ENCODE measurements at places on chromosomes 2 and 18.

DNA sequence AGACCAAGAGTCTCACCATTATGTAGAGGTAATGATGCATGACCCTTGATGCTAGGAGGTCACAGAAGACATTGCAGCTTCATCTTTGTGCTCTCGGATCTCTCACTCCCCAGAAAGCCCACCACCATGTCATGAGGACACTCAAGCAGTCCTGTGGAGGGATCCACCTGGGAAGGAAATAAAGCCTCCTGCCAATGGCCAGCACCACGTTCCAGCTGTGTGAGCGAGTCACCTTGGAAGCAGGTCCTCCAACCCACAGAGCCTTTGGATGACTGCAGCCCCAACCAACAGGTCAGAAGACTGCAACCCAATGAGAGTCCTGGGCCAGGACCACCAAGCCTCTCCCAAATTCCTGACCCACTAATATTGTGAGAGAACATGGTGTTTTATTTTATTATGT, 38.4 kb downstream of the CYP26B1 start:
- DNase-seq: no peak

- no peak for DNase-seq
These were observed 239.8 kb downstream of the EN1 start for GRCh38 chr2:118607641-118608040.

- DNase-seq: no peak
These were observed 173.2 kb upstream of the CREB1 start for GRCh38 chr2:207356567-207356966.

- DNase-seq: no peak
These were observed 107.7 kb upstream of the MCFD2 start for GRCh38 chr2:47023332-47023731.

- DNase-seq: no peak
These were observed 85.7 kb downstream of the COPS8 start for GRCh38 chr2:237171396-237171795.

- DNase-seq: no peak
These were observed 57.6 kb upstream of the SERTAD2 start for GRCh38 chr2:64711252-64711800.

GRCh38 chr2:238287737-238288649, at the start of gene PER2:
Gene PER2 (minus strand): TSS chr2:238288610. CDS start chr2:238277936, 10,674 bp downstream.
- DNase-seq: no peak

GRCh38 chr2:227848586-227848985, 22.8 kb upstream of the DAW1 start:
- DNase-seq: no peak

GRCh38 chr2:151315381-151315903, 26.0 kb upstream of the NMI start:
- DNase-seq: no peak

GRCh38 chr2:50402654-50402960, 629.3 kb downstream of the NRXN1 start:
- no peak for DNase-seq

DNA sequence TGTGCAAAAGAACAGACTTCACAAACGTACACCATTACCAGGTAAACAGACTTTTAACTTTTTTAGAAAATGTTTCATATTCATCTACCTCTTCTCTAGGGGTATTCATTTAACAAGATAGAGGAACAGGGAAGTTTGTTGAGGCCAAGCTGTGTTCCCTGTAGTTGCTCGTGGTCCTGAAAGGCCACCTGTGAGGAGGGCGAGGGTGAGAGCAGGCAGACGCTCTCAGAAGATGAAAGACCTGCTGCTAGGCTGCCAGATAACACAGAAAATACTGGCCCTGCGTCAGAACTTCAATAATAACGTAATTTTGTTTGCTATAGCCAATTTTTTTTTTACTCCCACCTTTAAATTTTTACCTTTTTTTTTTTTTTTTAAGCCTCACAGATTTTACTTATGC, 42.0 kb downstream of the SOCS6 start:
- DNase-seq: no peak

DNA sequence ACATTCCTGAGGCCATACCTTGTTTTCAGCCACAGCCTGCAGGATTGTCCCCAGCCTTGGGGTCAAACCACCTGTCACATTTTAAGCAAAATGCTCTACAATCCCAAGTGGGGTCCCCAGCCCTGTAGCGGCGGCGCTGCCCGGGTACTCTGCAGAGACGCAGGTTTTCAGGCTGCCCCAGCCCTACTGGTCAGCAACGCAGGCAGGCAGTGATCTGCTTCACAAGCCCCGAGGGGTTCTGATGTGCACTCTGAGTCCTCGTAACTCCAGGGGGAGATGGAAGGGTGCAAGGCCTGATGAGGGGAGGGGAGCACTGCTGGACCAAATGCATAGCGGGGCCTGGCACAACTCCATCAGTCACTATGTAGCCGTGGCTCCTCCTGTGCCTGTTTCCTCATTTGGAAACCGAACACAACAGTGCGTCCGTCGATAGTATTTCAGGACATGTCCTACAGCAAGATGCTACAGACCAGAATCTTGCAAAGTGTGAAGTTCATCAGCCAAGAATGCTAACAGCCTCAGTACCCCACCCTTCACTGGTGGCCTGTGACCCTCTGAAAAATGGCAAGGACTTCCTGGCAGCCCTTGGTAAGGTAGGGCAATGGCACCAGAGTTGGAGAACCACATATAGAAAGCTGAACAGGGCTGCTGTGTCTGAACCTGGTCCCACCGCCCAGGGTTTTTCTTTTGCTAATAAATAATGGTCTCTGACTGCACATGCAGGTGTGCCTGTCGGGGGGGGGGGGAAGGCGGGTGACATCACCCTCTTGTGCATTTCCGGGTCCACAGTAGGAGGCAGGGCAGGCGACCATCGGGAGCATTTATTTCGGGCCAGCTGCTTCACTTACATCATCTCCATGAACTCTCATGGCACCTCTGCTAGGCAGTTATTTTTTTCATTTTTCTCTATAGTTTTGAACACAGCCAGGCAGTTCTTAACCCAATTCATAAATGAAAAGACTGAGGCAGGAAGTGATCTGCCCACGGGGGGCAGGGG, 50.6 kb upstream of the TFCP2L1 start:
- DNase-seq: no peak

- DNase-seq: no peak
These were observed 26.4 kb upstream of the ATP5MC3 start for GRCh38 chr2:175207741-175208438.

DNA sequence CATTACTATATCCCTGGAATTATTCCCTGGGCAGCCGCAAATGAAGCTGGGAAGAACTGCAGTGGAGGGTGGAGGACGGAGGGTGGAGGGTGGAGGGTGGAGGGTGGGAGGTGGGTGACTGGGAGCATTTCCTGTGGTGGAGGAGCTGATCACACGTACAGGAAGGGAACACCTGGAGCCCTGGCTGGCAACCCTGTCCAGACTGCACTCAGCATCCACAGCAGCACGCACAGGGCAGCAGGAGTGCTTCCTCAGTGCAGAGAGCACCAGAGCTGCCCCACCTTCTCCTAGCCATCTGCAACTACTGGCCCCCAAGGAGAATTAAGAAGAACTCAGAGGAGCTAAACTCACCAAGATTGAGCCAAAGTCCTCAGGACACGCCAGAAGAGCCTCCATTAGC, 249.9 kb downstream of the EIPR1 start:
- no peak for DNase-seq

GRCh38 chr18:24346254-24346653, 51.4 kb downstream of the OSBPL1A start:
- no peak for DNase-seq

DNA sequence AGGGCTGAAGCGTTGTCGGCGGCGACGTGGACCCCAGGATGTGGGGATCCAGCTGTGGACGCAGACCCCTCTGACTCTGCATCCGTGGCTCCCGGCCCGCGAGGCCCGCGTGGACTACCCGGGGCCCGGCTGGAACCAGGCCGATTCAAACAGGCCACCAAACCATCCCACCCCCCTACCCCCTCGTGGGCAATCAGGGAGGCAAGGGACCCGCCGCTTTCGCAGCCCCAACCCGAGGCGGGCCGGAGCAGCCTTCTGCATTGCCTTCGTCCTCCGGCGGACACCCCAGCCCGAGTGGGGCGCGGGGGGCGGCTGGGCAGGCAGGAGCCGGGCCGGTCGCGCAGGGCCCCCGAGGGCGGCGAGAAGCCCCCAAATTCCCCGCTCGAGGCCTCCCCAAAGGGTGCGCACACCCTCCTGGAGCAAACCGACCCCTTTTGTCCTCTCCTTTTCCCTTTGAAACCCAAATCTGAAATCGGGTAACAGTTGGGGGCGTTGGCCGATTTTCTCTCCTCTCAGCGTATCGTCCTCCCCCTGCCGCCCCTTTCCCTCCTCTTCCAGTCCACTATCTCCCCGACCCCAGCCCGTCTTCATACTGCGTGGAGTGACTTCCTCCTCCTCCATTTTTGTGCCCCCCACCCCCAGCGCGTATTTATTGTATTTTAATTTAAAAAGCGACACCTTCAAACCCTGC, 7.4 kb downstream of the SP9 start:
- no peak for DNase-seq

DNA sequence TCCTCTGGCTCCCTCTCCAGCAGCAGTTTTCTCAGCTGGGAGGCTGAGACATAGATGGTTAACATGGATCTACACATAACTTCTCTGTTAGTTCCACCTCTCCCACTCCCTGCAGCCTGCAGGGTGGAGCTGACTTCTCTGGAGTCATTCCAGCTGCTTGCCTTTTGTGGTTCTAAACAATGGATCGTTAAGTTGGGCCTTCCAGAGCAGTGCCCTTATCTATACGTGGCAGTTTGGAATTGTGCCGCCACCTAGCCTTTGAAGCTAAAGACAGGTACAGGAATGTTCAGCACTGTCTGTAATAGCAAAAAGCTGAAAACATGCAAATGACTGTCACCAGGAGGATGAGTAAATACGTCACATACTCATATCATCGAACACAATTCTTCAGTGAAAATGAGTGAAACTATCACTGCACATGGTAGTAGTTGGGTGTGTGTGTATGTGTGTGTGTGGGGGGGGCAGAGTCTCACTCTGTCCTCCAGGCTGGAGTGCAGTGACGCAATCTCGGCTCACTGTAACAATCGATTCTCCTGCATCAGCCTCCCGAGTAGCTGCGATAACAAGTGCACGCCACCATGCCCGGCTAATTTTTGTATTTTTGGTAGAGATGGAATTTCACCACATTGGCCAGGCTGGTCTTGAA, 50.3 kb downstream of the SH2D6 start:
- no peak for DNase-seq

DNA sequence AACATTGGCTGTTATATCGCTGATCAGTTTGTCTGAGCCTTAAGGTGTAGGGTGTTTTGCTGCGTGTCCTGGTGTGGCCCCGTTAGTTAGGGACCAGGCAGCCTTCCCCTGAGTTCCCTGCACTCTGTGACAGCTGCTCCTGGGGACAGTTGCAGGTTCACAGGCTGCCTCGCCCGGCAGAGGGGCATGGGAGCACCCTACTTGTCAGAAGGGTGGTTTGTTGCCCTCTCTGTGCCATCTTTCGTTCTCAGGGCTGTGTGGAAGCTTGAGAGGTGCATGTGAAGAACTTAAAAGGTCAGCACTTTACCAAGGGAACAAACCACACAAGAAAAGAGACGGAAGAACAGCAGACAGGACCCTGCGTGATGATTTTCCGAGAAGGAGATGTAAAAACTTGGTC, 159.6 kb downstream of the LDLRAD4 start:
- peak; percentile 60 for DNase-seq

DNA sequence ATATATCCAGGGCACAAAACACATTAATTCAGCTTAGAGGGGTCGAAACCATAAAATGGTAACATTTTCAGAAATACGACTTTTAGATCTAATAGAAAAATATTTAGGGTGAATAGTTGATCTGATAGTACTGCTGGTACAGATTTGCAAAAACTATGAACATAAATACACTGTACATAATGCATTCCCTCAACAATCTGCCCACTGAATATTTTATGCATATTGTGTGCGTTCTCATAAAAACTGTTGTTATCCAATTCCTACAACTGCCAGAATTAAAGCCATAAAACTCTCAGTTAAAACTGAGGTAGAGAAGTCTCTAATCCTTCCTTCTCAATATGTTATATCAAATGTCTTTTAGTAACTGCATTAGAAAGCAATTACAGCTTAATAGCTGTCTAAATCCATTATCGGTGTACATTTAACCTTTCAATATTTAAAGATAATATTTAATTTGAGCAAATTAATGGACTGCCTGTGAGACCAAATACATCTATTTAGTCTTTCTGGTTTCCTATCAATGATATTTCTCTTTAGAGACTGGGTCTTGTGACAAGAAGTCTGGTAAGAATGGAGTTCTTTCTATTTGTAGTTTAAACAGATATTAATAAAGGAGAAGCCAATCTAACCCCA, 32.5 kb downstream of the TCF4 start:
- DNase-seq: no peak

GRCh38 chr2:16565481-16565880, 100.2 kb downstream of the CYRIA start:
- no peak for DNase-seq

DNA sequence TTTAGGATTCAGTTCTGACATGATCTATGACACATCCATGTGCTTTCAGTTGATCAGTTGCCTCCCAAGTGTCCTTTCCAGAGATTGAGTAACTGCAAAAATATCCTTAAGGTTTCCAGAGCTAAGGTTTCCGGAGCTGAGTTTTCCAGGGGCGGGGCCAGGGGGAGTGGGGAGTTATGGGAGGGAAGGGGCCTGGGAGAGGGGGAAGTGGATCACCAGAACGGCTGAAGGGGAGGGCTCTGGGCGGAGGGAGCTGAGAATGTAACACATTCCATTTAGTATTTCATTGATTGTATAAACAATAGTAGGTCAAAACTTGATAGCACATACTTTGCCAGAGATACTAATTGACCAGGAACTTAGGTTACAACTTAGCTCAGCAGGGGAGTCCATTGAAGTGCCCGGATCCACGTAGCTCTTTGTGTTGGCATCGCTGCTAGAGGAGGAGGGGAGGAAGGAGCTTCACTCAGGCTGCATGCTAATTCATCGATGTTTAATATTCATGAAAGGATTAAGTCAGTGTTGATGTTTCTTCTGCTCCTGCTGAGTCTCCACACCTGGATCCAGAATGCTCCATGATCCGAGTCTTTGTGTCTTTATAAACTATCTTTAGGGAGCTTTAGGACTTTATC, 289.8 kb downstream of the ALPK2 start:
- no peak for DNase-seq
